Cardiac fibroblast (primary cell): ENCODE measurements at places on chromosomes 3 and 15.

DNA sequence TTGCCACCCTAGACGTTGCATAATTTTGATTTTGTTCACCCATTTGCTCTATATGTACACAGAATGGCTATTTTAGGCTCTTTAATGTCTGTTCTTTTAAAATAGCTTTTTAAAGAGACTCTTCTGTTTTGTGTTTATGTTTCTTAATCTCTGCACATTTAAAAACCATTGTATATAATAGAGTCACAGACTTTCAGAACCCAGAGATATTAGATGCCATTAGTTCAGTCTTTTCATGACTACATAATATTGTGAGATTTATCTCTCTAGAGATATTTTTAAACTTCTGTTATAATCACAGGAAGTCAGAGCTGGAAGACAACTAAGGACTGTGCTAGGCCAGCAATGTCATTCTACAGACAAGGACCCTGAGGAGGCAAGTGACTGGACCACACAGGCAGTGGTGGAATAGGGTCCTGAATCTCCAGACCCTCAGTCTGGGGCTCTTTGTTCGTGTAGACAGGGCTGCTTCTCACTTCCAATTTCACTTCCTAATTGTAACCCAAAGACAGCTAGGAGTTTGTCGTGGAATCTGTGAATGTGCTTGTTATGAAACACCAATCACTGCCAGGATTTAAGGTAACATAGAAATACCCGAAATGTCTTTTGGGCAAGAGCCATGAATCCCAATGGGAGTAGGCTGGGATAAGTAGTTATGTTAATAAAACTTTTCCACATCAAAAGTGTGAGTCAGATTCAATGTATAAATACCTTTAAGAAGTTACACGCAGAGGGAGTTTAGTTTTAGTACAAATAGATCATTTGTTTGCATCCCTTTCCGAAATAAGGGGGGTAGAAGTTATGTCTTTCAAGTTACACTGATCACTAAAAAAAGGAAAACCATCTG lies 165.2 kb upstream of the ROPN1 start:
- no peak for DNase-seq

DNA sequence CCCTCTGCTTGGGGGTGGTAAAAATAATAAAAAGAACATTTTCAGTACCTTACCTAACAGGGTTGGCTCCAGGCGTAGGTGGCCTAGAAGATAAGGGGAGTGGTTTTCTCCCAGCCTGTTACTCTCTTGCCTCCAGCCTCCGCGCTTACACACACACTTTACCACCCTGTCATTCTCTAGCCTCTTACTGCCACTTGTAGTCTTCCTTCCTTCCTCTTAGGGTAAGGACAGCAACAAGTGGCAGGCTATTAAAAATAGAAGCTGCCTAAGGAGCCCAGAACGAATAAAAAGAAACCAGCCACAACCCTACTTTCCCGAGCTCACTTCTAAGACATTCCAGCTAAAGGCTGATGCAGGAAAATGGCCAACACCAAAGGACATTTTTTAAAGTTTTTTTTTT lies 9.6 kb upstream of the LIPH start:
- DNase-seq = no peak

DNA sequence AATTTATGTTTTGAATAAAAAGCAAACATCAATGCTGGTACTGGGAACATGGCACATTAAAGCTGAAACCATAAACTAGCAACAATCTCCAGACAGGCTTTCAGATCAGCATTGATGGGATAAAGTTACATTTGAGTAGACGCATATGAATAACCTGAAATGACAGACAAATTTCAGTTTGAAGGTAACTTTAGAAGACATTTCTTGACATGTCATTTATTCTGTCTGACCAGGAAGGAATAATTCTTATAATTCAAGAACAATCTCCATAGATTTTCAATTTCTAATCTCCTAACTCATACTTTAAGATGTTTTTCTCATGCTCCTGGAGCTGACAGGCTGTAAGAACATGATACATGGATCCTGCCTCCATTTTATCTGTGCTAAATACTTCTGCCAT lies 69.8 kb downstream of the PLCH1 start:
- DNase-seq = no peak

DNA sequence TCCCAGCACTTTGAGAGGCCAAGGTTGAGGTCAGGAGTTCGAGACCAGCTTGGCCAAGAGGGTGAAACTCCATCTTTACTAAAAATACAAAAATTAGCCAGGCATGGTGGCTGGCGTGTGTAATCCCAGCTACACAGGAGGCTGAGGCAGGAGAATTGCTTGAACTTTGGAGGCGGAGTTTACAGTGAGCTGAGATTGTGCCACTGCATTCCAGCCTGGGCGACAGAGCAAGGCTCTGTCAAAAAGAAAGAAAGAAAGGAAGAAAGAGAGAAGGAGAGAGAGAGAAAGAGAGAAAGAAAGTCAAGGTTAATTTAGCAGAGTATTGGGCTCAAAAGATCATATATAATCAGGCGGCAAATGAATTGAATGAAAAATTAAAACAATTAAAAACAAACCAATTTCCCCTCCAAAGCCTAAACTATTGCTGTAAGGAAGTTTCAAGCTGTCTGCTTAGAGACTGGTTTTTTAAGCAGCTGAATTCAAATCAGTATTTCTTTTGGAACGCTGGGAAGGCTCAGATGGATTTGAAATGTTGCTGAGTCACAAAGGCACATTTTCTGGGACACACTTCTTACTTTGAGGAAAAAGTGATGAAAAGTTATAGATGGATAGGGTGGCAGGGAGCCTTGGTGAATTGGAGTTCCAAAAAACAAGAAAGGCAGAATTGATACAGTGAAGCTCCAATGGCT lies 81.3 kb upstream of the BHLHE40 start:
- DNase-seq = peak; percentile 39

DNA sequence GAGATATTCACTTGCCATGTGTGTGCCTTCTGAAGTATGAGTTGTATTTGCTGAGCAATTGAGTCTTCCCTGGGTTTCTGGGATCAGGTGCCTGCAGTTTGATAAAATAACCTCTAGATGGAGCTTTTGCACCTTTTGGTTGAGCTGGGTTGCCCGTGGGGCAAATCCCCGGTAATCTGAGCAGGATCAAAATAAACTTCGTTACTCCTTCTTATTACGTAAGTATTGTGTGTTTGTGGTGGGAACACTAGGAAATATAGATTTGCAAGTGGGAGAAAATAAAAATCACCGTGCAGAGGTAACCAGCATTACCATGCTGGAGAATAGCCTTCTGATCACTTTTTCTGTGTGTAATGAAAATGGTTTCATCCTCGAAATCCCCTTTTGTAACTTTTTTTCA lies 277.4 kb upstream of the NR2E3 start:
- peak; percentile 62 for DNase-seq

DNA sequence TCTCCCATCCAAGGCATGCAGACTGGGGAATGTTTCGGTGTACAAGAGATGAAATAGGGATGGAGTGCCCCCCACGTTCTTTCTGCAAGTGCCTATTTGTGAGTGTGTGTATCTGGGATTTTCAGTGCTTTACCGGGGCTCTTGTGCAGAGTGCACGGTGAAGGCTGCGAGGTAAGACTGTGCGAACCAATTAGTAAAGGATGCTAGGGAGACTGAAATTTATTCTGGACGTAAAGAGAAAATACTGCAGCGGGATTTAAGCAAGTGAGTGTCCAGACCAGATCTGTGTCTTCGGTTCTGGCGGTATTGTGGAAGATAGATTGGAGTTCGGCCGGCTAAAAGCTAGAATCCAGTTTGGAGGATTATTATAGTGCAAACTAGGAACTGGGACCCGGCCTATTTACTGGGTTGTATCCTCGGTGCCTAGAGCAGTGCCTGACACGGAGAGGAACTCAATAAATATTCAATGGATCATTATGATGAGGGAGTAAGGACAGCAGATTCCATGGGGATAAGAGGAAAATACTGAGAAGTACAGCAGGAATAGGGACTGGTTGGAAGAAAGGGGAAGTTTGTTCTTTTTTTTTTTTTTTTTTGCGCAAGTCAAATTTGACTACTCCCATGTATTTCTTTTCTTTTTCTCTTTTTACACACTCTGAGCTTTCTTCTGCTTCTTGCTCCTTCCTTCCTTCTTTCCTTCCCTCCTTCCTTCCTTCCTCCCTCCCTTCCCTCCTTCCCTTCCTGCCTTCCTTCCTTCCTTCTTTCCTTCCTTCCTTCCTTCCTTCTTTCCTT lies 580 bp upstream of the MAGEF1 start:
- DNase-seq = no peak
